ENCODE measurements at places on chromosomes 12 and 14. TPM values are rescaled to one million over a fixed set of nuclear protein-coding genes. Genes with fewer than 3 reads are reported as not detected.

- no peak for DNase-seq
- peaks cover 6% of the 10 kb centered on the region for H3K4me1 ChIP-seq
- H3K4me3 ChIP-seq = no peak overlapping the region
- H3K36me3 ChIP-seq = peaks cover 2% of the 10 kb centered on the region
- H3K27me3 ChIP-seq = no peaks in the 10 kb centered on the region
- H3K27ac ChIP-seq = no peak overlapping the region
Measured at GRCh38 chr14:35287431-35288013, 4.7 kb upstream of the PSMA6 start.

PLEKHD1 gene
- polyA plus RNA-seq = 0.33 TPM

SYNDIG1L gene
- polyA plus RNA-seq = 1.2 TPM

PRB2 gene
- polyA plus RNA-seq = not detected

DNA sequence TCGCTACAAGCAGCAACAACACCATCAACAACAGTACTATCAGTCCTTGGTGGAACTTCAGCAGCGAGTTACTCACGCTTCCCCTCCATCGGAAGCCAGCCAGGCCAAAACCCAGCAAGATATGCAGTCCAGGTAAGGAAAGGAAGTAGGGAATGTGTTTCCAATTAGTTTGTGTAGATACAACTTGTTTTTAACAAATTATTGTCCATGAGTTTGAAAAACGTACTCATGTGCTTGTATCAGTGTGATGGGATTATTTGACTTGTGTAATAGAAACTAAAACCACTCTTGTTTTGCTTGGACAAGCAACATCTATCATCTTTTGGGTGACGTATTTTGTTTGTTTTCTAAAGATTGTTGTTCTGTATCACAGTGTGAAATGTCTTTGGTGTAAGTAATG lies 137.9 kb downstream of the NAV3 start:
- no peak overlapping the region for H3K27ac ChIP-seq
- DNase-seq = no peak
- H3K36me3 ChIP-seq = no peaks in the 10 kb centered on the region

DNA sequence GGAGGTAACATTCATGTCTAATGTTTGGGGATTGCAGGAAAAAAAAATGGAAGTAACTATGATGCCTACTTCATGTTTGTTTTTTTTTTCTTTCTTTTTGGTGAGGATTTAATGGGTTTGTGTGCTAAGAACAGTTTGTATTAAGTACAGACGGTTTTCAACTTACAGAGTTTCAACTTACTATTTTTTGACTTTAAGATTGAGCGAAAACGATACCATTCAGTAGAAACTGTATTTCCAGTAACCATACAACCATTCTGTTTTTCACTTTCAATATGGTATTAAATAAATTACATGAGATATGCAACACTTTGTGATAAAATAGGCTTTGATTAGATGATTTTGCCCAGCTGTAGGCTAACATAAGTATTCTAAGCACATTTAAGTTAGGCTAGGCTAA lies 10.4 kb downstream of the TECPR2 start:
- H3K4me3 ChIP-seq = no peak overlapping the region
- no peak for DNase-seq
- H3K27ac ChIP-seq = no peak overlapping the region
- H3K4me1 ChIP-seq = no peaks in the 10 kb centered on the region
- no peaks in the 10 kb centered on the region for H3K27me3 ChIP-seq

DNA sequence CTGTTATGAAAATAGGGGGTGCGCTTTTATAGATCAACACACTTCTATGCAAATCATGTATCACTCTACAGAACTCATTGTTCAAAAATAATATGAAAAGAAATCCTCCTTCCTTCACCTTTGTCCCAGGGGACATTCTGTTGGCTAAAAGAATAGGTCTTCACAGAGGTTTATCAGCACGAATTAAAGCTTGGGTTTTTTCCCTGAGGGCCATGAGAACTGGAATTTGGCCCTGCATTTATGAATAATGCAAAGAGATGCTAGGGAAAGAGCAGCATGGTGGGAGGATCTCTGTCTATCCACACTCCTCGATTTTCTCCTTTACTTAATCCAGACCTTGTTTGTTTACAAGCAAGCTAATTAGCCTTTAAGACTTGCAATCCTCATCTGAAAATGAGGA lies 16.2 kb upstream of the CRADD start:
- DNase-seq = no peak
- H3K27ac ChIP-seq = no peak overlapping the region
- H3K4me1 ChIP-seq = no peaks in the 10 kb centered on the region
- H3K4me3 ChIP-seq = no peak overlapping the region

DNA sequence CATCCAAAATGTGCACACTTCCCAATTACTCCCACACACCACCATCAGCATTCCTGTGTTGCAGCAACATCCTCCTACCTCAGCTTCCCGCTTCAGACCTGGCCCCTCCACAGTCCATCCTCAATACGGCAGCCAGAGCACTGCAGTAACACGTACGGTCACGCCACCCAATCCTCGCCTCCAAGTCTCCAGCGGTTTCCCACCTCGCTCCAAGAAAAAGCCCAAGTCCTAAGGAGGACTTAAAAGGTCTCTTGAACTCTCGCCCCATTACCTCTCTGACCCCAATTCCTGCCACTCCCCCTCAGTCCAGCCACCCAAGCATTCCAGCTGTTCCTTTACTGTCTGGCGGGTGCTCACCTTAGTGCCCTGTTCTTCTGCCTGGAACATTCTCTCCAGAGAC lies 12.0 kb downstream of the FBXO21 start:
- no peaks in the 10 kb centered on the region for H3K27me3 ChIP-seq
- peaks cover 40% of the 10 kb centered on the region for H3K36me3 ChIP-seq
- no peak for DNase-seq
- H3K27ac ChIP-seq = no peak overlapping the region
- no peak overlapping the region for H3K4me3 ChIP-seq
- no peaks in the 10 kb centered on the region for H3K4me1 ChIP-seq

DNA sequence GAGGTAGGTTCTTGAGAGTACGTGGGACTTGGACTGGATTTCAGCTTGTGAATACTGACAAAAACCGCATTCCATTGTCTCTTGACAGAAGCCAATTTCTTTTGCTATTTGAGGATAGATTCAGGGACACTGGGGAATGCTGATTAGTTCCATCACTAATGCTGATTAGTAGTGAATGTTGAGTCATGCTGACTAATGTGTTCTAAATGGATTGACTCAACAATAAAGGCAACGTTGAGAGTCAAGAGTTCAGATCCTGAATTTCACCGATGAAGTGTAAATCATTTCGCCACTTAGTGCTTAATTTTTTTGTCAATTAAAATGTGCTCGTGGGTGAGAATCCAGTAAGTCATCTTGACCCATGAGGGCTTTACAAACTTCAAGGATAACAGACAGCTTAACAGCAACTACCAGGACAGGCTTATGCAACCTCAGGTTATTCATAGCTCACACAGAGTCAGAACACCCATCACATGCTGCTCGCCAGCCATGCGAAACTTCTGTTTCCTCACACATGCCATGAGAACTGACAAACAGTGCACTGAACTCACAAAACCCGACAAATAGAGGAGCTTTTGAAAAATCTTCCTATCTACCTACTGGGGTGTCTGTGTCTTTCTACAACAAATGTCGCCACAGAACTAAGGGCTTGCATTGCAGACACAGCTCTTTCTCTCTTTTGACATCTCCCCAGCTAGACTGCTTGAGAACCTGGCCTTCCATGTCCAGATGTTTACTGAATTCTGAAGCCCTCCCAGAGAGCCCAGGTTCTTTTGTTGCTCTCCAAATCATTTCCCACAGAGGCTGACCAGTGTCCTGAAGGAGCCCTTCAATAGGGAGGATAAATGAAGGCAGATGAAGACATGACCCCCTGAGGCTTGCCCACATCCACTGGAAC lies 316.4 kb downstream of the ZFP36L1 start:
- DNase-seq = peak; percentile 36
- H3K27me3 ChIP-seq = no peaks in the 10 kb centered on the region
- H3K4me1 ChIP-seq = peaks cover 4% of the 10 kb centered on the region
- H3K36me3 ChIP-seq = no peaks in the 10 kb centered on the region

OR4Q2 gene
- not detected for polyA plus RNA-seq

DNA sequence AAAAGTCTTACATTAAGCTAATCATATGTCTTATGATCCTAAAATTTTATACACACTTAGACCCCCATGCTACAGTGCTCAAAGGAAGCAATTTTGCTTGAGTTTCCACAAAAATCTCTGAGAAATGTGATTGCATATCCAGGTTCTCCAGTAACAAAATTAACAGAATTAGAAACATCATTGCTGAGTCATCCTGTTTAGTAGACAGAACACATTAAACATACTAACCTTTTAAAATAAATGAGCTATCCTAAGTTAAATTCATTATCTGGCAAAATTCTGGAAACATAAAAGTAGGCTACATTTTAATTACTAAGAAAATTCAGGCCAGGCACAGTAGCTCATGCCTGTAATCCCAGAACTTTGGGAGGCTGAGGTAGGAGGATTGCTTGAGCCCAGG lies 94.7 kb downstream of the DENND5B start:
- H3K4me1 ChIP-seq = no peaks in the 10 kb centered on the region
- H3K27ac ChIP-seq = no peak overlapping the region
- DNase-seq = no peak
- H3K36me3 ChIP-seq = no peaks in the 10 kb centered on the region
- no peaks in the 10 kb centered on the region for H3K27me3 ChIP-seq

DNA sequence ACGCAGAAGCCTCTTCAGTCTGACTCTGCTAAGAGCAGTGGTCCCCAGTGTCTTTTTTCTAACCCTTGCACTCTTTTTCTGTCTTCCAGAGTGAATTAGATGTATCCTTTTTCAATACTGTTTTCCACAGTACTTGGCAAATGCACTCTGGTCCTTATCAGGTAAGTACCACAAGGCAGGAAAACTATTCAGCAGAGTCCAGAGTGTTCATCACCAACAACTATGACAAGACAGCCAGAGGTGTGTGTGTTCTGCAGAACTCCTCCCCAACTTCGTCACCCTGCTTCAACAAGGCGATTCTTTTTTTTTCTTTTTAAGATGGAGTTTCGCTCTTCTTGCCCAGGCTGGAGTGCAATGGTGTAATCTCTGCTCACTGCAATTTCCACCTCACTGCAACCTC lies 54.3 kb upstream of the STRN3 start:
- no peaks in the 10 kb centered on the region for H3K4me1 ChIP-seq
- no peaks in the 10 kb centered on the region for H3K27me3 ChIP-seq
- no peak overlapping the region for H3K4me3 ChIP-seq
- H3K27ac ChIP-seq = no peak overlapping the region
- no peaks in the 10 kb centered on the region for H3K36me3 ChIP-seq

DNA sequence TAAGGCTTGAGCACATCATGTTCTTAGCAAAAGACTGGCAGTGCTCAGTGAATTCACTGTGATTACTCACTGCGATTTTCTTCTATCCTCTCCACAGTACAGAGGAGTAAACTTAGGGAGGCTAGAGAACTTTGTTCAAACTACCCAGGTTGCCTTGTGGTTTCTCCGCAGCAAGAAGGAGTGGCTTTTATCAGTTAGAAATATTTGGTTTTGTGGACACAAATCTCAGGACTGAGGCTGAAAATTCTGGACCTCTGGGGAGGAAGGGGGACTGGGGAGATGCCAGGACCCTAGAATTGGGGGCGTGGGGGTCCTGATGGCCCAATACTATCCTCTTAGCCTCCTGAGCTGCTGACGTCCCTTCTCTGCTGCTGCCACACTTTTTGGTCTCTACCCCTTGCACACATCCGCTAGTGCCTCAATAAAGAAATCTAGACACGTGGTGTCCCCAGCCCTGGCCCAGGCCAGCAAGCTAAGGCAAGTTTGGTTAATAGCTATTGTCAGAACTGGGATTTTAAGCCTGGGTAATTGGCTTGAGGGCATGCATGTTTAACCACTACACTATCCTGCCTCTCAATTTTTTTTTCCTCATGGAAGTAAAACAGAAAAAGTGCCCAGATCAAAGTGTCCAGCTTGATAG lies 842 bp downstream of the OAS2 start:
- no peaks in the 10 kb centered on the region for H3K4me1 ChIP-seq
- DNase-seq = no peak
- peak overlapping the region; percentile 65 for H3K4me3 ChIP-seq
- H3K36me3 ChIP-seq = no peaks in the 10 kb centered on the region
- H3K27ac ChIP-seq = peak overlapping the region; percentile 96
- no peaks in the 10 kb centered on the region for H3K27me3 ChIP-seq

GRCh38 chr12:20950248-20950647 lies 139.7 kb downstream of the SLCO1B3 start:
- H3K4me3 ChIP-seq = no peak overlapping the region
- H3K27ac ChIP-seq = no peak overlapping the region
- DNase-seq = no peak
- H3K36me3 ChIP-seq = no peaks in the 10 kb centered on the region
- H3K4me1 ChIP-seq = no peaks in the 10 kb centered on the region

GRCh38 chr12:94379479-94380113 lies 80.1 kb downstream of the CEP83 start:
- no peak overlapping the region for H3K4me3 ChIP-seq
- DNase-seq = no peak
- H3K27ac ChIP-seq = no peak overlapping the region

DNA sequence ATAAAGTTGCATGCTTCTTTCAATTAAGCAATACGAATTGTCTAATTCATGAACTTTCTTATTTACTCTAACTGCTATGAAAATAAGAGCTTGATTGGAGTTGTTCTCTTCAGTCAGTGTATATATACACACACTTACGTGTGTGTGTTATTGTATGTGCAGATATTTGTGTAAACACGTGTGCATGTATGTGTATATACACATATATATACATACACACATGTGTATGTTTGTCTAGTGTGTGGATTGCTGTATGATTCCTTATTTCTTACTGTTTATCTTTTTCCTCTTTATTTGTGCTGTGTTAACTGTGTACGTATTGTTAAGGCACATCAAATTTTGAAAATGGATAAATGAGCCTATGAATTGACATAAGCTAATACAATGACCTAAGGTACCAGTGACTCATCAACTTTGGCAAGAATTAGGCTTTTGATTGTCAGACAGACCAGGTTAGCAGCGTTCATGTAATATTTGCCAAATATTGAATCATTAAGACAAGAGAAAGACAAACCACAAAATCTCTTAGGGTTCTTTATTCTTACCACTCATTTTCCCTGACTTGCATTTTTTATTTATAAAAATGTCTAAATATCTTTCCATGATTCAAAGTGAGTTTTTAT lies 423.9 kb downstream of the SOX5 start:
- no peak overlapping the region for H3K27ac ChIP-seq
- H3K36me3 ChIP-seq = no peaks in the 10 kb centered on the region
- H3K4me1 ChIP-seq = no peaks in the 10 kb centered on the region
- no peaks in the 10 kb centered on the region for H3K27me3 ChIP-seq
- no peak for DNase-seq
- no peak overlapping the region for H3K4me3 ChIP-seq

CARMIL3 gene
- polyA plus RNA-seq = 0.85 TPM

- H3K27ac ChIP-seq = no peak overlapping the region
- no peak for DNase-seq
- H3K4me3 ChIP-seq = no peak overlapping the region
- no peaks in the 10 kb centered on the region for H3K27me3 ChIP-seq
- H3K36me3 ChIP-seq = no peaks in the 10 kb centered on the region
- H3K4me1 ChIP-seq = no peaks in the 10 kb centered on the region
Measured at GRCh38 chr12:42609605-42610004, 20.1 kb upstream of the PRICKLE1 start.

DNA sequence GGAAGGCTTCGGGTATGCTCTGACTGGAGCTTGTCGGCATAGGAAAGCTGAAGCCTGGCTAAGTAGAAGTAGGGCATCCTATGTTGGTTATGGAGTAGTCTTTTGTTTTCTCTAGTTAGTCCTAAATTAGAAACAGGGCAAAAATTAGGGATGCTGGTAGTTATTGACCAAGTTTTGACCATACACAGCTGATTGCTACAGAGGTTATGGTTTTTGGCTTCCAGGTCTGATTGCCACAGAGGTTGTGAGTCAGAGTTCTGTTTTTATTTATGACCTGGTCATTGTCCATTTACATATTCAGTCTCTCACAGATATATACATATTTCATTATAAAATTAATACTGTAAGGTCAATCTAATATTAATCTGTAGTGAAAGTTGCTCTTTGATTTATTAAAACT lies 219.2 kb downstream of the FSCB start:
- no peaks in the 10 kb centered on the region for H3K36me3 ChIP-seq
- no peaks in the 10 kb centered on the region for H3K4me1 ChIP-seq
- H3K27me3 ChIP-seq = no peaks in the 10 kb centered on the region
- H3K27ac ChIP-seq = no peak overlapping the region
- no peak overlapping the region for H3K4me3 ChIP-seq

Data from lung (tissue), 17 donors.